ENCODE measurements at places on chromosomes 4 and X. TPM values are rescaled to one million over a fixed set of nuclear protein-coding genes. Genes with fewer than 3 reads are reported as not detected.

DNA sequence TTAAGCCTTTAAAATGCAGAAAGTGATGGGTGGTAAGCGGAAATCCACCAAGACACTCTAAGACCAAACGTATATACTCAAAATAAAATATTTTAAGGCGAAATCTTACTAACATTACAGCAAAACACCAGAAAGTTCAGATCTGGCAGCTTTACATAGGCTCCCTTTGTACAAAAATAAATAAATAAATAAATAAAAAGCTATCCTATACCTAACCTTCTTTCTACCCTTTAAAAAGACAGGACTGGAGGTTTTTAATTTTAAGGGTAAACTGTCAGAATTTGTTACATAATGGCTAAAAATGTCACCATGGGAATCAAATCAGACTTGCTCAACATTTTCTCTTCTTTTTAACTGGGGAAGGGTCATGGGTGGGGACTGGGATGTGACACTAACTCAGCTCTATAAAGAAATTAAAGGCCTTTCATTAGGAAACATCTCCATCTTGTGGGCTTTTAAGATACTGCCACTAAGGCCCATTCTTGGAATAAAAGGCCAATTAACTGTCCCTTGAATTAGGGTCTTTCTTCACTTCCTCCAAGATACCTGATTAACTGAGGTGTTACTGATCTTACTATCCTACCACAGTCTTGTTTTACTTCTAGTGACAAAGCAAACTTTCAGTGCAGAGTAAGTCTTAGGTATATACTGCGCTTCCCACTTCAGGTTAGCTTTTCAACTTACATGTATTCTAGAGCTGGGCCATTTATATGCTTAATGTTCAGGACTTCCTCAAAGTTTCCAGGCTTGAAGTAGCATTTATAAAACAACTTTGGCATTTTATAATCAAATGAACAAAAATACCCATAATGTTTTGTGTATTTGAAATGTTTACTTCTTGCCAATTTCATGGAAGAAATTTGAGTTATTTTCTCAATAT is 13.3 kb downstream of the HNRNPD start:
- peak; percentile 42 for DNase-seq

DNA sequence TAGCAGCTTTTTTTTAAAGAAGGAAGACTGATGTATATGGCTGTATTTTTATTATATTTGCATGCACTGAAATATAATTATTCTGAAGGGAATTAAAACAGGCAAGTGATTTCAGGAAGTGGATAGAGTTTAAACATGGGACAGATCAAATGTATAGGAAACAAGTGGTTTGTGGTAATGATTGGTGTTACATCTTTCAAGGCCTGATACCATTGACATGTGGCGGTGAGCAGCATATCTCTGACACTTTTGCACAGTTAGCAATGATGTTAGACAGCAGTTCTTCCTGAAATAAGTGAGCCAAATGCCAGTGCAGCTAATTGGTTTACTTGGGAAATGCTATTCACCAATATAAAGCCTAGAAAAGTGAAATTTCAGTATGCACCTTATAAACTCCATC is 272.1 kb downstream of the RPA4 start:
- no peak for DNase-seq

DNA sequence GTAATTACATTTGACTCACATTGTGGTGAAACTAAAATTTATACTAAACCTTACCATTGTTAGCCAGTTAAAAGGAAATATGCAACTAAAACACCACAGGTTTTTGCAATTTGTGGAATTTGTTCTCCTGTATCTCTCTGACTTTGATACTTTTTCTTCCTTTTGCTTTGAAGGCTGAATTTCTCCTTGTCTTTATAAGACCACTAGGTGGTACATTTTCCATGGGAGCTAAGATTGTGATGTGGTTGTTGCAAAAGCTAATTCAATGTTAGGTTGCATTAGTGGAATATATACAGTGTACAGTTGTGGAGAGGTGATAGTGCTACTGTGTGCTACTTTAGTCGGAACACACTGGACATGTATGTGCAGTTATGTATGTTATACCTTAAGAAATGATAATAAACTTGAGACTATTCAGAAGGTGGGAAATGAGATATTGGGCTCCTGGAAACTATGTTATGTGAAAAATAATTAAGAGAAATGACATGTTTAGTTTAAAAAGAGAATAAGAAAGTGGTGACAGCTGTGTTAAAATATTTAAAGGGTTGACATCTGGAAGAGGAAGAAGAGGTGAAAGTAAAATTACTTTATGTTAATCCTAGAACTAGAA is 70.3 kb downstream of the ARL9 start:
- peak; percentile 54 for DNase-seq

DNA sequence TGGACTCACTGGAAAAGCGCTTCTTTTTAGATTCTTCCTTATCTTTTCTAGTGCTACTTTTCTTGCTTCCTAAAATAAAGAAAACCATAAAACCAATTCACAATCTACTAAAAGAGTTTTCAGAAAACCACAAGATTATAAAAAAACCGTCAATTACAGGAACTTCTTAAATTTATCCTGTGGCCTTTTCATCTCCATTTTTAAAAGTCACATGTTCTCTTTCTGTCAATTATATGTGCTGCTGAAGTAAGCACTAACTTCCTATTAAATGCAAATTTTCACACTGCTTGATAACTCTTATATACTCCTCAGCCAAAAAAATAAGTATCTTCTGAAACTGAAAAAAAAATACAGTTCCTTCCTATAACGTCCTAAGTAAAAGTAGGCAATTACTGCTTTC is 32.8 kb downstream of the CENPC start:
- DNase-seq = no peak

GRCh38 chrX:31272472-31272775 is 200.6 kb upstream of the FTHL17 start:
- no peak for DNase-seq

DNA sequence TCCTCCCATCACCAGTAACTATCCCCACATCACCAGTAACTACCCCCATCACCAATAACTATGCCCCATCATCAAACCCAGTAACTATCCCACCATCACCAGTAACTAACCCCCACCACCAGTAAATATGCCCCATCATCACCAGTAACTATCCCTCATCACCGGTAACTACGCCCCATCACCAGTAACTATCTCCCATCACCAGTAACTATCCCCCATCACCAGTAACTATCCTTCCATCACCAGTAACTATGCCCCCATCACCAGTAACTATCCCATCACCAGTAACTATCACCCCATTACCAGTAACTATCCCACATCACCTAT is 2.9 kb downstream of the ASMTL start:
- DNase-seq = no peak

GRCh38 chr4:15066140-15066539 is 63.9 kb downstream of the CPEB2 start:
- no peak for DNase-seq

- DNase-seq = no peak
These were observed 214.5 kb upstream of the S100G start for GRCh38 chrX:16435399-16435986.

GRCh38 chr4:172546782-172547181 is 621.8 kb upstream of the GALNT7 start:
- no peak for DNase-seq

POU4F2 gene
- total RNA-seq = not detected

SMIM31 gene
- total RNA-seq = not detected

IL2RG gene
- not detected for total RNA-seq
